Activated T-helper 2 cell treated with anti-CD3 and anti-CD28 coated beads, Interferon-gamma antibody, Interleukin-2, Interleukin-4, amounts not matched to agents 10 μg/mL and 5 μg/mL and 100 μg/mL, durations not matched to agents 14 hours and 24 hours and 36 hours (primary cell): ENCODE measurements at places on chromosomes 16 and 17. TPM values are rescaled to one million over a fixed set of nuclear protein-coding genes. Genes with fewer than 3 reads are reported as not detected.

DNA sequence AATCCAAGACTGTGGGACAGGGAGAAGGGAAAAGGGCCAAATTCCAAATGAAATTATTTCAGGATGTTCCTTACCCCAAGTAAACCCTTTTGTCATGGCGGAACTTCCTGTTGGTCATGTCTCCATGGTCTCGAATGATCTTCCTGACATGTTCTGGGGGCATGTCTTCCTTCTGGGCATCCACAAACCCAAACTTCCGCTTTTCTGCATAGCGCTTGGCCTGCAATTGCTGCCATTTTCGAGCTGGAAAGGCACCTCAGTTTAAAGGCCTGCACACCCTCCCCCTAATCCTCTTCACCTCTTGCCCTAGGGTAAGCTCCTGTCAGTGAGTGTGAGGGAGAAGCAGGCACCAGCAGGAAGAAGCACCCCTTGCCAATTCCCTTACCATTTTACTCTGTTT is 1.2 kb downstream of the PRPF8 start:
- DNase-seq = no peak

- no peak for DNase-seq
Measured at GRCh38 chr17:75428543-75429469, 23.3 kb upstream of the GRB2 start.

DNA sequence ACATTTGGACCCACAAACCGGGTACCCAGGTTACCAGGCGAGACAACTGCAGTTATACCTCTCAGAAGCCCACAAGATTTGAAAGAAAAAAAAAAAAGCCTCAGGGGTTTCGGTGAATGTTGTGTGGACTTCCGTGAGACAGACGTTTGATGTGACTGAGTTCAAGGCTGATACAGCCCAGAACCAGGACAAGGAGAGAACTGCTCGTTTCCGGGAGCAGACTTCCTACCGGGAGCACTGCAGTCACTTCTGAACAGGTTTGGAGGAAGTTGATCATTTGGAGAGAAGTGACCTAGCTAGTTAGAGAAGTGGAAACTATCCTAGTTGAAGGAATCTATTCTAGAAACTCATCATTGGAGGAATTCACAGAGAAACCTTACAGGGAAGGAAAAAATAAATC is 847 bp downstream of the CKLF start:
- no peak for DNase-seq

FKBP10 gene
- total RNA-seq = 1.3 and 1.4 TPM in 2 replicates

DNA sequence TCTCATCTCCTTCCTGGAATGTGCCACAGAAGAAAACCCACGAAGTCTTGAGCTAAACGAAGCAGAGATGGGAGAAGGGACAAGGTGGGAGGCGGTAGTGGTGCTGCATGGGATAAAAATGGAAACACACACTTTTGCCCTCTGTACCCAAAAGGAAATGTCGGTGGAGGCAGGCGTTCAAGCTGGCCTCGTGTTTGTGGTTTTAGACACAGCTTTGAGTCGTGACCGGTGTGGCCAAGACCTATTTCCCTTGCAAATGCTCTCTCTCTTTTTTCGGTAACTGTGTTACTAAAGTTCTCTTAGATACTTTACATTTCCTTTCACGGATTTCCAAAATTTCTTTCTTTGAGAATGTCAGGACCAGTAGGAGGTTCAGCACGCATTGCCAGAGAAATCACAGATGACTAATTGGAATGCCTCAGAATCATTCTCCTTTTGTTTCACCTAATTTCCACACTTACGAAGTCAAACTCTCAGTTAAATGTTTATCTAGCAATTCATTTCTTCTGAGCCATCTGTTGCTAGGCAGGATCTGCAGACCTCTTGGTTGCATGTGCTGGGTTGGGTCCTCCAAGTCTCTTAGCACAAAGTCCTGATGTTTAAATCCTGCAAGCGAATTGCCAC is 412.3 kb downstream of the MAF start:
- no peak for DNase-seq

DNA sequence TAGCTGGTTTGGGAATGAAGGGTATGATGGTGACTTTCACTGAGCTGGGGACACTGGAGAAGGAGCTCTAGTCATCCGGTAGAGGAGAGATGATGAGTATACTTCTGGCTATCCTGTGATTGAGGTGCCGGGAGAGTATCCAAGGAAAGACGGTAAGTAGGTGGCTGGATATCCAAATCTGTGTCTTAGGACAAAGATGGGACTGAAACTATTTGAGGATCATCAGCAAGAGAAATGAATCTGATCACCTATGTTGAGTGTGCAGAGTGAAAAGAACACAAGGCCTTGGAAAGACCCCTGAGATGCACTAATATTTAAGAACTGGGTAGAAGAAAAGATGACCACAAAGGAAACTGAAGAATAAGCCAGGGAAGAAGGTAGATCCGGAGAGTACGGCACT is 1.0 kb downstream of the NACA2 start:
- DNase-seq = no peak

DNA sequence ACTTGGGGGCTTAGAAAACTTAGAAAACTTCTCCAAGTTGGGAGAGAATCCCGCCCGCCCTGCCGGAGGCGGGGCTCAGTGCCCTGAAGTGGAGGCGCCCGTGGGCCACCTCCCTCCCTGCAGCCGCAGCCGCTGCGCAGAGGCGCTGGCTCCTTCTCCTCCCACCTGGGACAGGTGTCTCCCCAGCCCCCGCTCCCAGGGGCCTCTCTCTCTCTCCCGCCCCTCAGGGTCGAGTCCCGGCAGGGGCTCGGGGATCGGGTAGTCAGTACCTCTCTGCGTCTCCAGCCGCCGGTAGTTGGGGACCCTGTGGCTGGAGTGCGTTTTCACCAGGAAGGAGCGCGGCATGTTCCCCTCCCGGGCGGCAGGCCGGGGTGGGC is 257 bp downstream of the SNAI3 start:
- no peak for DNase-seq
